ENCODE measurements at places on chromosomes 2 and 18.
A peak's percentile ranks its signal among the peaks of the same experiment; 100 is the strongest.

DNA sequence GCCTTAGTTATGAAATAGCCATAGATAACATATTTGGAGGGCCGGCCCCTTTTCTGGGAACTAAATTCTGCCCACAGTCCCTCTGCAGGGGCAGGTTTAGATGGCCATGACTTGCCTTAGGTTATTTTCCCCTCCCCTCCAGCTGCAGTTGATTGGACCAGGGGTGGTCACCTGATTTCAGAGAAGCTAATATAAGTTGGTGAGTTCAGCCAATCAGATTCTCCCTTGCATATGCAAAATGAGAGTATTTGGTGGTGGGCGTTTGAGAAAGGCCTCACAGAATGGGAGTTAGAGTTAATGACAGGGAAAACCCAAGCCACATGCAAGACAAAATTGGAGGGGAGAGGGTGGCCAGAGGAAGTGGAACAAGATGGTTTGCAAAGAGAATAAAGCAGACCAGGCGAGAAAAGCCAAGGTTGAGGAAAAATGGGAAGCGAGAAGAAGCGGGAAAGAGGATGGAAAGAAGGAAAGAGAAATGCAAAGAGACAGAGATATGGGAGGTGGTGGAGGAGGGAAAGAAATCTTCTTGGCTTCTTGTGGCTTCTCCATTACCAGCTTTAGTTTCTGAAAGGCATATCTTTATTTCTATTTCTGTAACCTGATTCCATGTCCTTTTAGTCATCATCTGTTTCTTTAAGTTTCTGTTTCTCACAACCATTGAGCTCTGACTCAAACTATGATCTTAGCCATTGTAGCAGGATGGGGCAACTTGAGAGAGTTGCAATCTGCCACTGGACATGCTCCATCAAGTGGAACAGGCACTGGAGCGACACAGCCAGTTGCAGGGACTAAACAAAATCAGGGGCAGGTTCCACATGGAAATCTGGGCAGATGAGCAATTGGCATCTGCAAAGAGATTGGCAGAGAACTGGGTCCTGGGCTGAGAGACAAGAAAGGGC is 108.1 kb upstream of the SIX3 start:
- no peak for DNase-seq

GRCh38 chr18:23964282-23965238 is 50.0 kb upstream of the TTC39C start:
- peak; percentile 31 for DNase-seq

- DNase-seq = no peak
Measured at GRCh38 chr2:221502270-221503010, 69.7 kb downstream of the EPHA4 start.

GRCh38 chr2:26807788-26808460 is 22.1 kb downstream of the CENPA start:
- no peak for DNase-seq

- no peak for DNase-seq
Measured at GRCh38 chr2:33839791-33840190, 240.7 kb upstream of the FAM98A start.

- DNase-seq = no peak
Measured at GRCh38 chr2:136905779-136906178, 140.4 kb downstream of the THSD7B start.

- no peak for DNase-seq
Measured at GRCh38 chr2:43319541-43319940, 93.1 kb upstream of the ZFP36L2 start.

- DNase-seq = no peak
Measured at GRCh38 chr2:139369423-139370409, 589.5 kb upstream of the NXPH2 start.

- no peak for DNase-seq
Measured at GRCh38 chr18:59448546-59448945, 89.5 kb upstream of the LMAN1 start.

GRCh38 chr2:60351321-60351720 is 202.1 kb downstream of the BCL11A start:
- DNase-seq = no peak

DNA sequence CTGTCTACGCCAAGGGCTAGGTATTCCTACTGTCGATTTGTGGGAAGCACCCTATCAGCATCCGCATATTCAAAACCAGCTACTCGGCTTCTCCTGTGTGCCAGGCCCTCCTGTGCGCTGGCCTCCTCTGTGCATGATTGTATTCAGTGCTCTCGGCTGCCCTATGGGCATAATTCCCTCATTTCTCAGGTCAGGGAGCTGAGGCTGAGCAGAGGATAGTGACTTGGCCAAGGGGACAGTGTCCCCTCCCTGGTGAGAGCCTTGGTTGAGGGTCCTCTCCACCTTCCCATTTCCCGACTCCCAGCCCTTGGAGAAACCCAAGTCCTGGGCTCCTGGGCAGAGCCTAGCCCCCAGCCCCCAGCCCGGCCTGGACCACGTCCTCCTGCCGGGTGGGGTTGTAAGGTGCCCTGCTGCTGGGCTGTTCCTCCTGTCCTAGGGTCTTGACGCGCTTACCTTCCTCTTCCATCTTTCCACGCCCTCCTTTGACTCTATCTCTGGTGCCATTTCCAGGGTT is 6.3 kb upstream of the HS6ST1 start:
- no peak for DNase-seq

GRCh38 chr18:42187611-42188380 is 232.8 kb downstream of the PIK3C3 start:
- no peak for DNase-seq

DNA sequence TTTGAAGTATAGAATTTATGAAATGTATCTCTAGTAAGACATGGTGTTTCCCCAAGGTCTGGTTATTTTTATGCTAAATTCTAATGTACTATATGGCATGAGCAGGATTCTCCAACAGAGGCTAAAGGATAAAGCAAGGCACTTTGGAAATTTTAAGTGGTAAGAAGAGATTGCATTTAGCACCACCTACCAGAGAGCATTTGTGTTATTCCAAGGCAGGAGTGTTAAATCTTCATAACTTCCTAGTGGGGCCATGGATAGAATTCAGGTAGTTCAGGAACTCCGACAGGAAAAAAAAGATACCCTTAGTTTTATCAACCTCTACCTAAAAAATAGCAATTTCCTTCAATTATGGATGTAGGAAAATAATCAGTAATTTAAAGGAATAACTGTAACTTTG is 497.4 kb upstream of the CRIM1 start:
- no peak for DNase-seq

DNA sequence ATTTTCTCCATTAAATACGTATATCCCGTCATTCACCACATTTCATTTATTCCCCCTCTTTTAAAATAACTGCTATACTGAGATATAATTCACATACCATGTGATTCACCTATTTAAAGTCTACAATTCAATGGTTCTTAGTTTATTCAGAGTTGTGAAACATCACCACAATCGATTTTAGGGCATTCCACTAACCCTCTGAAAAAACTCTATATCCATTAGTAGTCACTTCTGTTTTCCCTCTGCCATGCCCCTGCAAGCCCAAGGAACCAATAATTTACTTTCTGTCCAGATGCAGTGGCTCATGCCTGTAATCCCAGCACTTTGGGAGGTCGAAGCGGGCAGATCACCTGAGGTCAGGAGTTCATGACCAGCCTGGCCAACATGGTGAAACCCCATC is 95.5 kb upstream of the FZD5 start:
- DNase-seq = no peak

- DNase-seq = no peak
Measured at GRCh38 chr18:35178260-35178659, 62.6 kb upstream of the ZNF397 start.

- no peak for DNase-seq
Measured at GRCh38 chr2:222024932-222025880, 273.6 kb downstream of the PAX3 start.

DNA sequence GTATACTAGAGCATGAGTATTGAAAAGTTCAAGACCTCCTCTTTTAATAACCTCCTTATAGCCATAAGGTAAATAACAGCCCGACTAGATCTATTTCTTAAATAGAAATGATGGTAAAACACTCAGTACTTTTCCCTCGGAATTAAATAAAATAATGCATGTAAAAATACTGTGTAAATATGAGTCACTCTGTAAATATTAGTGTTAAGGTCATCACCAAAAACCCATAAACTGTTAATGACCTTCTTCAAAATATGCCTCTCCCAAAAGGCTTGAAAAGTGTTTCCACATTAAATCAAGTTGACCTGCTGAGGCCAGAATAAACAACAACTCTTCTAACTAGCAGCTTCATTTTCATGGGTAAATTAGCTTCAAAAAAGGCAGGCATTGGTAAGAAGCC is 25.3 kb upstream of the BZW1 start:
- no peak for DNase-seq

DNA sequence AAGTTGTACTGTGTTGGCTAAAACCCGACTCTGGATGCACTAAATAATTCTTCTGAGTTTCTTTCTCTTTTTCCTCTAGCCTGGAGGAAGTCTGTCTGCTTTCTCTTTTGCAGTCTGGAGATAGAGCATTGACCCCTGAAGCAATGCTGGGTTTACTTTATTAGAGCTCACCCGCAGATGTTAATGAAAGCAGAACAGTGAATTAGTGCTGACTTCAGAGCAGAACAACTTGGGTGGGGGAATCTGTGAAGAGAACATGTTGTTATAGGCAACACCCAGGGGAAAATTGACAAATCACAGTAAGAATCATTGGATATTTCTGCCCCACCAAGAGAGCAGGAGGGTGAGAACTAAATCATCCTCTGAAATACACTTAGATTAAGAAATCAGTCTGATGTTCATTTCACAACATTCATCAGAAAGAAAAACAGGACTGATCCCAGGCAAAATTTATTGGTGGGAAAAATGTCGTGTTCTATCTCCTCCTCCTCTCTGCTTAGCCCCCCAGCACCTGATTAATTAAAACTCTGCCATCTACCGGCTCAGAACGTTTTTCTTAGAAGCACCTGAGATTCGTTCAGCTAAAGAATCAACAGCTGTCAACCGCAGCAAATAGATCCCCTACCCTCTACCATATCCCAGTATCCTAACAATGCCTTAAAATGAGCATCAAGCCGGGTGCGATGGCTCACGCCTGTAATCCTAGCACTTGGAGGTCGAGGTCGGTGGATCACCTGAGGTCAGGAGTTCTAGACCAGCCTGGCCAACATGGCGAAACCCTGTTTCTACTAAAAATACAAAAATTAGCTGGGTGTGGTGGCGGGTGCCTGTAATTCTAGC is 165.1 kb downstream of the FMNL2 start:
- DNase-seq = no peak

GRCh38 chr2:240888130-240888889 is 7.6 kb downstream of the MAB21L4 start:
- DNase-seq = no peak

DNA sequence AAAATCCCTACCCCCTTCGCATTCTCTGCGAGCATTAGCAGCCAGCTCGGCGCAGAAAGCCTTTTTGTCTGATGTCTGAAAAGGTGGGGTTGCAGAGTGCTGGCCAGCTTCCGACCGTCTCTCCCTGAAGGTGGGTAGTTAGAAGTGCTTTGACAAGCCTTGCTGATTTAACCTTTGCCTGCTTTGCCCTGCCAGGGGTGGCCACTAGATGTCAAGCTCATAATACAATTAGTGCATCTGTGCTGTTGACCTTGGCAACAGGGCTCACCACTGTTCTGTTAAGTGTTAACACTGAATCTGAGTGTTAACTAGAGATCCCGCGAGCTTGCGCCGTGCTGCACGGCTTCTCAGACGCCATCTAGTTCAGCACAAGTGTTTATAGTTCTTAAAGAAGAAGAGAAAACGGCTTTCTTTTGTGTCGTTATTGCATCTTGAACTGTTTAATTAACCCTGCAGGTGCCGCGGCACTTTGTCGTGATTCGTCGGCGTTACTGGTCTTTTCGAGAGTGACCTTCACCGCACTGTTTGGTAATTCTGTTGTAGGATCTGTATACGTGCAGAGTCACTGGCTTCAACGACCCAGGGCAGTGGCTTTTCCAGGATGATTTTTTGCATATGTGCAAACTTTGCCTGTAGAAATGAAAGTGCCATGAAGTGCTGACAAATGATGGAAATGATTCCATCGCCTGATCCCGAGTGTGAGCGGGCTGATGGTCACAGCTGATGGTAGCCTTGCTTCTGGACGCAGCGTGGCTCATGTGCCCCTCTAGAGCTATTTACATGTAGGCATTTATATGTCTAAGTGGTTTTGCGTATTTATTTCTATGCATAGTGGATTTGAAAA is 5.5 kb downstream of the SALL3 start:
- no peak for DNase-seq

- DNase-seq = no peak
Measured at GRCh38 chr2:226683944-226684562, 115.6 kb downstream of the IRS1 start.

GRCh38 chr2:43000242-43001054 is 208.1 kb upstream of the HAAO start:
- DNase-seq = peak; percentile 33

DNA sequence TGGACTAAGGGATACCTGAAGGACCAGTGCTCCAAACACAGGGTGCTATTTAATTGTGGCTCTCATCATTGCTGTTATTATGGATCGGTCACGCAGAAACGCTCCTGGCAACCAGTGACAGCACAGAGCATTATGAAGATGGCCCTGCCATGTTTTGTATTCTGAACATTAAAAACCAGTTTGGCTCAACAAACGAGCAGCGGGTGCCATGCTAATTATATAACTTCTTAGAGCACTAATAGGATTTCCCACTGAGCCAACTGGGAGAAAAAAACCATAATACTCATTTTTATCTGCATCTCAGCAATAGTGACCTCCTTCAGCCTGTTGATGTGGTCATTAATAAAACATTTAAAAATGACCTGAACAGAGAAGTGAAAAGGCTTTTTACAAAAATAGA is 212.8 kb downstream of the STK39 start:
- DNase-seq = no peak

GRCh38 chr2:12397854-12398253 is 318.9 kb upstream of the TRIB2 start:
- no peak for DNase-seq

DNA sequence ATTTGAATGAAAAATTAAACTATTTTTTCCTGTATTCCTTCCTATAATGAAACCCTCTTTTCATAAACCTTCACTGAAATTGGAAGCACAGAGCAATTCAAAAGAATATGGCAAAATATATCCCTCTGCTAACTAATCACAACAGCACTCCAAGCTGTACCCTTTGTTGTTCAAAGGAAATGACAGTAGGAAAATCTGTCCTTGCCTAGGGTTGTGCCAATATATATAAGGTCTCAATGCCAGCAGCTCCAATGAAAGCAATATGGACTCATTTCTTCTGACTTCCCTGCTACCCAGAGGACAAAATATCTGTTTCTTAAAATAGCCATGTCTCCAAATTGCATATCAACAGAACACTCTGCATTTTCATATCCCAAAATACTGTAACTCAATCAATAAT is 373.9 kb upstream of the MC4R start:
- DNase-seq = no peak

DNA sequence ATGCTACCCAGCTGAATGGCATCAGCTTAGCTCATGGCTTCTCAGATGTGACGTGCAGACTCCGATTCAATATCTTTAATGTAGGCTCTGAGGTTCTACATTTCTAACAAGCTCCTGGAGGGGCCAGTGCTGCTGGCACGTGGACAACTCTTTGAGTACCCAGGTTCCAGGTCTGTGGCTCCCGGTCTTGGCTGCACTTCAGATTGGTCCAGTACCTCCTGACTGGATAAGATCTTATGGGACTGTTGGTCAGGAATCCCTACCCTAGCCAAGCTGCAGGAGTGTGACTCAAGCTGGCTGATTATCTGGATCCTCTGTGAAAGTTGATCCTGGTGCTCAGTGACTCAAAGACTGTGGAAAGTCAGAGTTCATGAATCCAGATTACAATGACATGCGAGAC is 222.1 kb downstream of the ANKRD30B start:
- no peak for DNase-seq
